ENCODE measurements at places on chromosomes 7 and 10.
A peak's percentile ranks its signal among the peaks of the same experiment; 100 is the strongest.

GRCh38 chr10:101290431-101290830 lies 61.2 kb upstream of the LBX1 start:
- no peak for DNase-seq

- DNase-seq = no peak
Measured at GRCh38 chr7:77265666-77266065, 66.0 kb upstream of the FGL2 start.

- DNase-seq = peak; percentile 47
Measured at GRCh38 chr10:122310311-122311050, 39.4 kb downstream of the BTBD16 start.

DNA sequence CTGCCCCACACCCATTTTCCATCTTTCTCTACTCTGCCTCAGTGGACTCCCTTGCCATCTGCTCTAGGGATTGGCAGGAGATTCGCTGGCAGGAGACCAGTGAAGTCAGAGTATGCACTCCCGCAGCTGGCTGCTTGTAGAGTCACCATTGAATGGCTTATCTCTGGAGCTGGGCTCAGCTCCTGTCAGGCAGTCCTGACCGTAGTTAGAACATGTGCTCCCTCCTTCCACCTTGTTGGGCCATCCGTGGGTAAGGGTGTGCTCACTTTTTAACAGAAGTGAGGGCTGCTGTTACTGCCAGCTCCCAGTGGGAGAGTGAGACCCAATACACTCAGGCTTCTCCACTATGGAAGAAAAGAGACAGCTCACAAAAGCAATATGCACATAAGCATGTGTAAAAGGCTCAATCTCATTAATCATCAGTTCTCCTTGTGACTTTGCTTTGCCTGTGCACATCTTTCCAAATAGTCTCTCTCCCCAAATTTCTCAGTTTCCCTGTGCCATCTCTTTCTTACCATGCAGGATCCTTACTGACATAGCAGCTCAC lies 773.3 kb downstream of the GRID1 start:
- DNase-seq = no peak

DNA sequence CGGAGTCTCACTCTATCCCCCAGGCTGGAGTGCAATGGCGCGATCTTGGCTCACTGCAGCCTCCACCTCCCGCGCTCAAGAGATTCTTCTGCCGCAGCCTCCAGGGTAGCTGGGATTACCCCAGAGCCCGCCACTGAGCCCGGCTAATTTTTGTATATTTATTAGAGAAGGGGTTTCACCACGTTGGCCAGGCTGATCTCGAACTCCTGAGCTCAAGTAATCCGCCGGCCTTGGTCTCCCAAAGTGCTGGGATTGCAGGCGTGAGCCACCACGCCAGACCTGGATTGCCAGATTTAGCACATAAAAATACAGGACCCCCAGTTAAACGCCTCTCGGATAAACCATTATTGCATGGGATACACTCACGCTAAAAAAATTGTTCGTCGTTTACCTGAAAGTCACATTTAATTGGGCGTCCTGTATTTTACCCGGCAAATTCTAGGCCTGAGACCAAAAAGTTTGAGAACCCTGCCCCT lies 375 bp upstream of the GATAD1 start:
- no peak for DNase-seq

- DNase-seq = no peak
Measured at GRCh38 chr7:44042221-44042620, 2.3 kb upstream of the DBNL start.
